ENCODE measurements at places on chromosomes 7 and 10.
A peak's percentile ranks its signal among the peaks of the same experiment; 100 is the strongest.

DNA sequence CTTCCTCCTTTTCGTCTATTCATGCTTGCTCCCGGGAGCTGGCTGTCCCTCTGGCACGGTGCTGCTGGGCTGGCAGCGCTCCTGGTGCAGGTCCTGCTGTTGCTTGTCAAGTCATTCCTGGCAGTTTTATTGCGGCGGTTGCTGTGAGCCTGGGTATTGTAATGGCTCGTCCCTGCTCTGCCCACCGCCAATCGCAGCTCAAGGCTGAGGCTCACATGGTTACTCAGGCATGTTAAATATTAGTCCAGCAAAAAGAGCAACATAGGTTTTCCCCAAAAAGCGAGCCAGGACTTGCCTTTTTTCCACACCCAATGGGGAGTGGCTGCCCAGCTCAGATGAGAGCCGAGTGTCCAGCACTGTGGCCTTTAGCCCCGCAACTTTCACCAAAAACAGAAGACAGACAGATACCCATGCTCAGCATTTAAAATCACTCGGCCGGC lies 492.9 kb upstream of the FOXK1 start:
- no peak for DNase-seq

- DNase-seq, result no peak
Measured at GRCh38 chr7:155943251-155943899, 131.1 kb upstream of the SHH start.

GRCh38 chr7:38893061-38893460 lies 15.9 kb downstream of the VPS41 start:
- DNase-seq, result no peak

DNA sequence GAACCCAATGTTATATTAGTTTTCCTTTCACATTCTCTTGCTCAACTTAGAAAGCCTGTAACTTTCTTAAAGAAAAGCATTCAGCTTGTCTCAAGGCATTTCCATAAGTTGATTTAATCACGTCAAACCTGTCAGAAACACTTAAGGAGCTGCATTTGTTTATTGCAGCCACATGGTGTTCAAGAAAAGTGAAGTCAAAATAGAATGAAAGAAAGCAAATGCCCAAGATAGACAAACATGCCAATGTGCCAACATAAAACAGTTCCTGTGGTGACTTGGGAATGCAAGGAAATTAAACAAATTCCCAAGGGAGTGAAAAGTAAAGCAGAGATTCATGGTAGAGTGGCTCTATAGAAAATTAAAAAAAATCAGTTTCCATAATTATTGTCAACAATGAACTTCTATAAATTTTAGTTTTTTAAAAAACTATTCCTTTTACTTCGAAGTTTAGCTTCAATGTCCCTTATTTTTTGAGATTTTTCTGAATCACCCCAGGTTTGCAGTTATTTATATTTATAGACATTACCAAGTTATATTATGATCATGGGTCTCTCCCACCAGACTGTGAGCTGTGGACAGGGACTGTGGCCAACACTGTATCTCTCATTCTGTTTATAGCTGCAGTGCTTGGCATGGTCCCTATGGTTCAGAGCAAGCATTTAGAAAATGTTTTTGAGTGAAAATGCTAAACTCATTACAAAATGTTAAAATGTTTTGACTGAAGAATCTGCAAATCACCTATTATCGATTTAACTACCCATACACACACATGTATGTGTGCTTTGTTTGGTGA lies 887.4 kb downstream of the REEP3 start:
- DNase-seq, result no peak

DNA sequence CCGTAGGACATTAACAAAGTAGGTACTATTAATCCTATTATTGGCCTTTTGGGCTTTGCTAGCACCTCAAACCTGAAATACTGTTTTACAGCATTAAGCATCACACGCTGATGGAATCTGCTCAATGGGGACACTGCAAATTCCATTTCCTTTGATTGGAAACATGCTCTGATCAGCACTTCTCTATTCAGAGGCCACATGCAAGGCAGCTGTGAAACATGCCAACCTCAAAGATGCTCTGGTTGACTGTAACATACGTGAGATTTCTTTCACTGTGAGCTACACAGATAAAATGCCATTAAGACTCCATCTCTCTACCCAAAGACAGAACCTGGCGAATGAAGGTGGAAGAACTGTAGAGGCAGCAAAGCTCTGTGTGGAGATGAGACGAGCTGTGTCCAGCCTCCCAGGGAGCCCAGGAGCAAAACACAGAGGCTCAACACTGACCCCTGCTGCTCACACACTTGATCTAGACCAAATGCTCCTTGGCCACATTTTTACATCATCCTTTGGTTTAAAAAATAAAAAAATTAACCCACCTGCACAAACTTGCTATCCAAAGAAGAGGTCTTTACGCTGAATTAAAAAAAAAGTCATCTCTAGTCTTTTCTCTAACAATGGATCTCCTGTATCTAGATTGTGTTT lies 8.0 kb downstream of the RSU1 start:
- peak; percentile 40 for DNase-seq

- DNase-seq, result no peak
Measured at GRCh38 chr10:70296406-70296899, 12.6 kb upstream of the NPFFR1 start.

- no peak for DNase-seq
Measured at GRCh38 chr7:65404020-65404419, 30.4 kb downstream of the ZNF92 start.

GRCh38 chr7:27237735-27238334 lies 4.8 kb upstream of the EVX1 start:
- no peak for DNase-seq

DNA sequence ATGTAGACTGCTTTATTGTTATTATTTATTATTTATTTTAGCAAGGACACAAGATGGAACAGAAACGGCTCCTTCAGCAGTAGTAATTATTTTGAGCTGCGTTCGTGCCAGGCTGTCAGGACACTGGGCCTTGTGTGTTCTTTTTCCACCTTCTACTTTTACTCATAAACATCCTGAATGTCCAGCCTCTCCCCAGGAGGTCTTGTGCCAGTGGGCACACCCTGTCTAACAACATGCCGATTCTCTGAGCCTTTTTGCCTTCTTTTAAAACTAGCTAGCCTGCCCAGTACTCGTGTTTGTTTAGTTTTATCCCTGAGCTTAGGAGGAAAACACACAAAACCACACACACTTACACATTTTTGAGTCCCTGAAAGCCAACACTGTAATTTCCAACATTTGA lies 1.2 kb downstream of the SCIN start:
- no peak for DNase-seq

DNA sequence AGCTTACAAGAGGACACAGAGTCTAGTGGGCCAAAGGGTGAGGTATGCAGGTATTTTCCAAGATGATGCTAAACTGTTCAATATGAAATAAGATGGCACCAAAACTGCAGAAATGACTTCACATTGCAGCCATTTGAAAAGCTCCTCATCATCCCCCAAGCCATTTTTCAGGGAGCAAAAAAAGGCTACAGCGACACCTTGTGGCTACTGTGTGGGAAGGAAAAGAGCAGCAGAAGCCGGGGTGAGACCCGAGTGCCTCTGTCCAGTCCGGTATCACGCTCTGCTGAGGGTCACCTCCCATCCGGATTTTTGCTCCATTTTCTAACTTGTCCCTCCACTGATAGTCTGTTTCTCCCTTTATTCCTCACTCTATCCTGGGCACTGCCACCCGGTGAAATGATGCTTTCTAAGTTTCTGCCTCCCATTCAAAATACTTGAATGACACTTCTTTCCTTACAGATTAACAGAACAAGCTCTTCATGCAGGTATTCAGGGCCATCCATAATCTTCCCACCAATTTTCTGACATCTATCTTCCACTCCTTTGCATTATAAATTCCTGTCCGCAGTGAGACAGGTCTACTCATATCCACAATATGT lies 220.2 kb downstream of the DGKI start:
- peak; percentile 5 for DNase-seq

DNA sequence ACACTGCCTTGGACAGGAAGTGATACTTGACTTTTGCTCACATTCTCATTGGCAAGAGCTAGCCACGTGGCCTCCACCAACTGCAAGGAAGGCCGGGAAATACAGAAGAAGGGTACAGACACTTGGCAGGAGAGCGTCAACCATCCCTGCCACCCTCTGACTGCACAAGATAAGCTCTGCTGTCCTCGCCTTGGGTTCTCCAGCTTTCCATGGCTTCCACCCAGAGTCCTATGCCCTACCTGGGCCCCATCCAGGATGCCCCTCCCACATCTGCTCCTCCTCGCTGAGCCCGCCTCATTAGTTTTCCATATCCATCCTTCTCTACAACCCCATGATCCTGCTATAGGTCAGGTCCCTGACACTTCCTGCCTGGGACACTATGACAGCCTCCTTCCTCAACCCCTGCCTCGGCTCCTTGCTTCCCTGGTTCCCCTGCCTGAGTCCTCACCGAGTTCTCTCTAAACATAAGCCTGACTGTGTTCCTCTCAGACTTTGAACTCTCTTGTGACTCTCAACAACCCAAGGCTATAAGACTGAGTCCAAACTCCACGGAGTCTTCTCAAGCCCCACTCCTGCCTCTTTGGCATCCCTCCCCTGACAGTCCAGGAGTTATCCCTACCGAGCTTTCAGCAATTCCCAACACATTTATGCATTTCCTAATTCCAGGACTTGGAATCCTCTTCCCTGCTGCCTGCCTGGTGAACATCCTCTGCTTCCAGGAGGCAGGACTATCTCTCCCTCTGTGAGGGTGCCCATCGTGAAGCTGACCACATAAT lies 23.2 kb upstream of the GDF10 start:
- DNase-seq, result no peak

GRCh38 chr10:43861966-43862751 lies 213.5 kb upstream of the ZNF32 start:
- DNase-seq, result no peak

DNA sequence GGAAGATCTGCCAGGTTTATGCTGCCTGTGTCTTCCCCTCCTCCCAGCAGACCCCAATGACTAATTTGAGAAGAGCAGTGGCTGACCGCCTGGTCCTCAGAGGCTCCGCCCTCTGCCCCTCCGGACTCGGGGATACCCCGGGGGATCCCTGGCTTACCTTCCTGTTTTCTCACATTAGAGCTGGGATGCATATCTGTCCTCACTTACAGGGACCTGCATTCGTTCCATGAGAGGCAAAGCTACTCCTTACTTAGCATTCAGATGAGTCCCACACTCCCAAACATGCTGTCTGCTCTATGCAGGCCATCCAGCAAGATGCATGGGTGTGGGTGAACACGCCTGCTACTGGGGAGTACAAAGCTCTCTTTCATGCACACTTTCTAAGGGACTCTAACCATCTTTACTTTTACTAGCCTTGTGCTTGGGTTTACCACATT lies 24.0 kb downstream of the VOPP1 start:
- no peak for DNase-seq

GRCh38 chr7:135275971-135276580 lies 42.4 kb downstream of the STRA8 start:
- DNase-seq, result no peak

GRCh38 chr10:122140461-122140902 lies 130.6 kb upstream of the BTBD16 start:
- no peak for DNase-seq

GRCh38 chr10:99661377-99661763 lies 2.1 kb downstream of the ENTPD7 start:
- DNase-seq, result no peak

- no peak for DNase-seq
Measured at GRCh38 chr7:48088559-48089045, 463 bp upstream of the UPP1 start.

DNA sequence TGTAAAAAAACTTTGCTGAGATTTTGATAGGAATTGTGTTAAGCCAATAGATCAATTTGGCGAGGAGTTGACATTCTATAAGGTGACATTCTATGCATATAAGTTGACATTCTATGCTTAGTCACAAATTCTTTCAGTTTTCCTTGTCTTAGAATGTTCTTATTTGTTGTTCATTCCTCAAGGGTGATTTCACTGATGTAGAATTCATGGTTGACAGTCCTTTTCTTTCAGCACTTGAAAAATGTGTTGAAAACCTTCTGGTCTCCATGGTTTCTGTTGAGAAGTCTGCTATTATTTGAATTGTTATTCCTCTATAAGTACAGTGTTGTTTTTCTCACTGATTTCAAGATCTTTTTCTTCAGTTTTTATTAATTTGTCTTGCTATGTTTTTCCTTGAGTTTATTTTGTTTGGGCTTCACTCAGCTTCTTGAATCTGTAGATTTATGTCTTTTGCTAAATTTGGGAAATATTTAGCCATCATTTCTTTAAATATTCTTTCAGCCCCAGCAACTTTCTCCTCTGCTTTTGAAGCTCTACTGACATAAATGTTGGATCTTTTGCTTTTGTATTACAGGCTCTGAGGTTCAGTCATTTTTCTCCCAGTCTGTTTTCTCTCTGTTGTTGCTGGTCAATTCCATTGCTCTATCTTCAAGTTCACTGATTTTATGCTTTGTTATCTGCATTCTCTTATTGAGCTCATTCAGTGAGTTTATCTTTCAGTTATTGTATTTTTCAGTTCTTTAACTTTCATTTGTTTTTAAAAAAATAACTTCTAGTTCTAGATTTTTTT lies 154.9 kb downstream of the SDK1 start:
- DNase-seq, result no peak

DNA sequence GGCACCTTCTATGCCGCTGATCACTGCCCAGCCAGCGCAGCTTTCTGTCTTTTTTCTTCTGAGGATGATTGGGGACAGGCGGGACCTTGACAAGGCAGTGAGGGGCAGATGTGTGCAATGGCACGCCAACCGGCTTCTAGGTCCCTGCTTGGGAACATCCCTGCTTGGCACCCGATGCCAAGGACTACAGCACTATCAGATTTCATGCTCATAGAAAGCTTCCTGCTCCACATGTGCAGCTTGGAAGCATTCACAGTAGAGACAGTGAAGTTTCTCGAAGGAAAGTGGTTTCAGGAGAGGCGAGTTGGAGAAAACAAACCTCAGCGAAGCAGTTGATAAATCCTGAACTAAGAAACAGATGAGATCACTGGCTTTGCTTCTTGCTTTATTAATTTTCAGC lies 267.5 kb upstream of the HABP2 start:
- DNase-seq, result no peak

Data from B cell (primary cell).